Fibroblast of skin of scalp (primary cell): ENCODE measurements at places on chromosomes 12 and 14.

GRCh38 chr12:30320561-30320960 is 375.1 kb downstream of the IPO8 start:
- DNase-seq: no peak

DNA sequence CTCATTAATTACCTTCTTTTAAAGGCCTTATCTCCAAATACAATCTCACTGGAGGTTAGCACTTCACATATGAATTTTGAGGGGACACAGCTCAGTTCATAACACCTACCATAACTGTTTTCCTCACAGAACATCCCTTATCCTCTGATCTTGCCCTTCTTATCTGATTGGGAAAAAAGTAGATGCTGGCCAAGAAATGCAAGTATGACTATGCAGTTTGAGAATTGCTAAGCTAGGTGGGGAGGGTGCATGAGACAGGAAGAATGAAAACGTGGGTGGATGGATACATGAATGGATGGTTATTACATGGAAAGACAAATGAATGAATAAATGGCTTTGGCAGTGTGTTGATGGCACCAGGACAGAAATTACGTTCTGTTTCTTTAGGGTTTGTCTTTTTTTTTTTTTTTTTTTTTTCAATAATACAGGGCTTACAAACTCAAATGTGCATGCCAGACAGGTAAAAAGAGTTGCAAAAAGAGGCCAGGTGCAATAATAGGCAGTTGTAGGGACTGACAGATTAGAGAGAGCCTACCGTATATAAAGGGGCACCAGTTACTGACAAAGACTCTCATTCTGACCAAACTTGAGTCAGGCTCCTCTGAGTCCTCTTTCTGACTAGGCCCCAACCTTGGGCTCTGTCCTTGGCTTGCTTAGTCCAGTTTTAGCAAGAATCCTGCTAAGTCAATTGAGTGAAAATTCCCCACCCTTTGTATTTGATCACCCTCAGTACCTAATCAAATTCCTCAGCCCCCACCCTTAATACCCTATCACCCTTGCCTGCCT is 304.9 kb downstream of the ZFP36L1 start:
- no peak for DNase-seq

- no peak for DNase-seq
These were observed 250.1 kb downstream of the DIO2 start for GRCh38 chr14:79961197-79961596.

- no peak for DNase-seq
These were observed 89.4 kb downstream of the GALNT8 start for GRCh38 chr12:4809449-4810218.

GRCh38 chr12:67222302-67222701 is 46.9 kb upstream of the CAND1 start:
- DNase-seq: peak; percentile 24

DNA sequence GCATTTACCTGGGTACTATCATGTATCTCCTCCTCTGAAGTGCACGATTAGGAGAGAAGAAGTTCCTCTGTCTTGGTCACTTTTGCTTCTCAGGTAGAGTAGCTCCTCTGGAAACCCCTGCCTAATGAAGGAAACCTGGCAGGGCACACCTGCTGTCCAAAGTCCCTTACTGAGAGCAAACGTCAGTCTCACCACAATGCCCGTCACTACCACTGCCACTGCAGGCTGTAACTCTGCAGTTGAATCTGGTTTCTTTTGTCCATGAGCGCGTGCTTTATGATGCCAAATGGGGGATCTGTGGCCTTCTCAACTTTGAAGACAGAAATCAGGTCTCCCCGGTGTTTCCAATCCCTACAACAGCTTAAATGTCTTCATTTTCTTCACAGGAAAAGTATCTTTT is 1068.6 kb downstream of the BCL11B start:
- DNase-seq: no peak

GRCh38 chr12:98830657-98831056 is 185.6 kb downstream of the APAF1 start:
- no peak for DNase-seq

GRCh38 chr12:1791104-1791841 is 29.1 kb upstream of the LRTM2 start:
- DNase-seq: peak; percentile 61

DNA sequence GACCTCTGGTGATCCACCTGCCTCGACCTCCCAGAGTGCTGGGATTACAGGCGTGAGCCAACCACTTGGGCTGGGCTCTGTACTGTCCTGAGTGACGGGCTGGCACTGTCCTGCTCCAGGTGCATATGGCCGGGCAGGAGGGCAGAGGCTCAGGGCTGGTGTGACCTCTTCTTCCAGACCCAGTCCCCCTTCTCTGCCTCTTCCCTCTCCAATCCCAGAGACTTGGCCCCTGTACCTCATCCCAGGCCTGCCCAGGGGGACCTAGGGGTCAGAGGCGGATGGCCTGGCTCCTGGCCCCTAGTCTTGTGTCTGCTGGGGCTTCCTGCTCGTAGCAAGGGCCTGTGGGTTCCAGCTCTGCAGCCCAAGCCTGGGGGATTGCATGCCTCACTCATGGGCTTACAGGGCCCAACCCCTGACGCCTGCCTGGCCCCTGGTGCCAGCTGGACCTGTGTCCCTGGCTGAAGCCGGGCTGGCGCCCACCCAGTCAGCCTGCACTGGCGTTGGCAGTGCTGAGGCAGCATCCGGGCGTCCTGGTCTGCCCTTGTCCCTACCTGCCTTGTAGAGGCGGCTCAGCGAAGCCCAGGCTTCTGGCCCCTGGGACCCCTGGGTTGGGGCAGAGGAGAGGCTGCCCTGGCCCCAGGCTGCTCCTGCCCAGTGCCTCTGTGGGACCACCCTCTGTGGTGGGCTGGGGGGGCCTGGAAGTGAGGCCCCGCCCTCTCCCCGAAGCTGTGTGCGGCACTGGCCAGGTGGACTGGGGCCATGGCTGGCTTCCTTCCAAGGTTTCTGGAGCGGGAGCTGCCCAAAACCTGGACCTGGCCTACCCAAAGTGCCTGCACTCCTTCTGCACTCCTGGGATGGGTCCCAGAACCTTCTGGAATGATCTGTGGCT is 4.3 kb downstream of the TEDC1 start:
- no peak for DNase-seq

DNA sequence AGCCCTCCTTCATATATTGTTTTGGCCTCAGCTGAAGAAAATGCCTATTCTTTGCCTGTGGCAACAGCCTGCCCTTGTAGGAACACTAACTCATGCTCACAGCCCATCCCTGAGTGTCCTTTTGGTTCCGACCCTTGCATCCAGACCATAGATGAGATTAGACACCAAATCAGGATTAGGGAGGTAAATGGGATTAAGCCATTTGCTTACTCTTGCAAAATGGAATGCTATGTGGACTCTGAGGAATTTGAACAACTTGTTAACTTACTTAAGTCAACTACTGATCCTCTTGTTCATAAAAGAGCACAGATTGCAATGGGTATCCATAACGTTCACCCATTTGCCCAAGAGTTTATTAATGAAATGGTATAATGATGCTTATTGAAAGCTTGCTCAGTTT is 27.3 kb downstream of the TSHR start:
- DNase-seq: no peak

DNA sequence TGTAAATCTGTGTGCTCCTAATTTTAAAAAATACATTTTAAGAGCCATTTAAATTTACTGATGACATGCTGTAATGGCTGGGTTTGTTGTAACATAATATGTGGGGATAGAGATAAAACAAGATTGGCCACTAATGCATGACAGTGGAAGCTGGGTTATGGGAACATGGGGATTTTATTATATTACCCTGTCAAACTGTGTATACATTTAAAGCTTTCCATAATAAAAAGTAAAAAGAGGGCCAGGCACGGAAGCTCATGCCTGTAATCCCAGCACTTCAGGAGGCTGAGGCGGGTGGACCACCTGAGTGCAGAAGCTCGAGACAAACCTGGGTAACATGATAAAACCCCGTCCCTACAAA is 9.1 kb downstream of the TMEM233 start:
- no peak for DNase-seq

GRCh38 chr12:94987801-94988200 is 15.7 kb downstream of the NDUFA12 start:
- DNase-seq: no peak

DNA sequence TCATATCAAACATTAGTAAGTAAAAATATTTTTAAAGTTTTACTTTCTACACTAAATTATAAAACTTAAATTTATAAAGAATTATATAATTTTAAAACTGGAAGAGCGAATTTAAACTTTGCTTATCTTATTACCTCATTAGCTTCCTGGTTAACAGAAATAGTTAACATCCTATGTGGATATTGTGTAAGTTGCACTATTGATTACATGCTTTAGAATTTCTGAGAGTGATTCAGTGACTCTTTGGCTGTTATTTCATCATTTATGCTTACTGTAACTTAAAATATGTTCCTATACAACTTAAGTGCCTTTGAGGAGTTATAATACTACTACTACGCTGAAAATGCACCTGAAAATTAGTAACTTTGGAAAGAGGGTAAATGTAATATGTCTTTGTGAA is 101.4 kb downstream of the FOXA1 start:
- DNase-seq: no peak

DNA sequence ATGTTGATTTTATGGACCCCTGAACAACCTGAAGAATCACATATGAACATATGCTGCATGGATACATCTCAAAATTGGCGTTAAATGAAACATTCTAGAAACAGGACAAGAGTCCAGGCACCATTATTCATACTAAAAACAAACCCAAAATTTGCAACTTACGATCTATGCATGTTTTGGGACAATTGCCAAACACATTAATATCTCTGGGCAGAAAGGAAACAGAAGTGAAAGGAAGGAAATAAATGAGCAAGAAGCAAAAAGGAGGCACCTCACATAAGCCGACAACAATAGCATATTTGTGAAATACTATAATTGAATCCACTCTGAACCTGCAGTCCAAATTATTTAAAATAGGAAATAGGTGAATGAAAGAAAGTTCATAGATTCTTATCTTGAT is 1505.3 kb downstream of the AACS start:
- DNase-seq: no peak
